ENCODE measurements at places on chromosomes 2 and 18. TPM values are rescaled to one million over a fixed set of nuclear protein-coding genes. Genes with fewer than 3 reads are reported as not detected.

GALNT1 gene
- total RNA-seq = 51.7 TPM

CSRNP3 gene
- not detected for total RNA-seq

KCNK3 gene
- not detected for total RNA-seq

GNLY gene
- total RNA-seq = 330 TPM

COL5A2 gene
- 0.41 TPM for total RNA-seq

GNAL gene
- total RNA-seq = 3.6 TPM

BUB1 gene
- 88.5 TPM for total RNA-seq

DUSP19 gene
- total RNA-seq = 0.73 TPM

SULT1C4 gene
- total RNA-seq = not detected

FSIP2 gene
- total RNA-seq = 0.27 TPM

FAM110C gene
- total RNA-seq = 6.6 TPM

NGEF gene
- total RNA-seq = not detected

FMNL2 gene
- 1.6 TPM for total RNA-seq

TGFA gene
- total RNA-seq = 0.05 TPM

HOXD9 gene
- total RNA-seq = not detected

UGT1A8 gene
- not detected for total RNA-seq

IL36A gene
- total RNA-seq = 0.32 TPM

DSG1 gene
- total RNA-seq = not detected

PREPL gene
- 23.7 TPM for total RNA-seq

PROC gene
- total RNA-seq = not detected

HAAO gene
- total RNA-seq = 0.80 TPM

KCNF1 gene
- not detected for total RNA-seq

EMILIN1 gene
- total RNA-seq = 1.4 TPM

C2orf81 gene
- 3.5 TPM for total RNA-seq

GPR35 gene
- 13.5 TPM for total RNA-seq

TCF4 gene
- total RNA-seq = 3.9 TPM

C2orf66 gene
- total RNA-seq = 1.8 TPM

Data from T-helper 1 cell treated with Interleukin-12 subunit alpha and Interleukin-12 subunit beta and Interleukin-4 antibody, amounts not matched to agents 30 ng/mL and 1 ng/mL, for 36 hours (primary cell).